Right lobe of liver (tissue), 6 donors: ENCODE measurements at places on chromosomes 3 and 15. TPM values are rescaled to one million over a fixed set of nuclear protein-coding genes. Genes with fewer than 3 reads are reported as not detected.
A peak's percentile ranks its signal among the peaks of the same experiment; 100 is the strongest.

DNA sequence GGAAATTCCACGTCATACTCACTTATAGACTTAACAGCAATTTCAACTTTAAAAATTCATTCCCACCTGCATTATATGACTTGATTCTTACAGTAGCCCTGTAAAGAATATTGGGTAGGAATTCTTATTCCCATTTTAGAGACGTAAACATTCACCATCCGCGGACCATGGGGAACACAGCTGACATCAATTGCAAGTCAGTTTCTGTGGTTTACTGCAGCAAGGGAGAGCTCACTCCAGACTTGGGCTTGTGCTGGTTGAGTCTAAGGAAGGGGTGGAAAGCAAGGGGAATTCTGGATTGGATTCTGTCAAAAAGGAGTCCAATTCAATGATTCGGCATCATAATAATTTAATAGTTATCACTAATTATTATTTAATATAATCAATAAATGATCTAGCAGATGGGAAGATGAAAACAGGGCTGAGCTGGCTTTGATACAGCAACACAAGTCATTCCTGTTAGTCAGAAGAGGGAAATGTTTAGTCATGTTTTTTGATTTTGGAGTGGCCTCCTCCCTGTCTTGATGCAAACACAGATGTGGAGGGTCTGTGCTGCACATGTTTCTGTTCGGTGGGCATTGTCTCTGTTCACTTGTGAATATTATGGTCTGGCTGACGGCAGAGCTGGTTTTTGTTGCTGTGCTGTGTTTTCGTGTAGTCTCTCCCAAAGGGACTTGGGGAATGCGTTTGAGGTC, 9.7 kb downstream of the LIPC start:
- DNase-seq: no peak

GRCh38 chr3:132368962-132369361, 48.3 kb upstream of the DNAJC13 start:
- DNase-seq: no peak

DNA sequence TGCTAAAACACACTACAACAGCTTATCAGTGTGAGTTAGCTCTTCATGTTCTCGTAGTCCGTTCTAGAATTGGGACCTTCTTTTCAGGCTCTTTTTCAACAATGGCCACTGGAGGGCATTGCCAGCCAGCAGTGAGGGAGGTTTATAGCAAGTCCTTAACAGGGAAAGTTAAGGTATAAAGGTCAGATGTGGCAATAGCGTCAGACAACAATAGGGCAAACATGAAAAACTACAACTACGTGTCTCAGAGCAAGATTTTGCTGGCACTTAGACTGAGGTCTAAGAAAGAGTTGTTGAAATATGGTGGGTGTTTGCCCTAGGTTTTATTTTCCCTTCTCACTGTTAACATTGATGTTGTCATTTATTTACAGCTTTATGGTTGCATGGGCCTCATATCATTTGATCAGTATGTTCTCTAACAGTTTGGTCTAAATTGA, 161.4 kb downstream of the GMNC start:
- DNase-seq: peak; percentile 46

- DNase-seq: no peak
Observed at GRCh38 chr3:160676547-160677303, at the start of gene ARL14. ARL14 (plus strand) TSS chr3:160677160; CDS start chr3:160677347, 187 bp downstream.

- DNase-seq: no peak
Observed at GRCh38 chr3:153173758-153174516, 11.9 kb downstream of the RAP2B start.

DNA sequence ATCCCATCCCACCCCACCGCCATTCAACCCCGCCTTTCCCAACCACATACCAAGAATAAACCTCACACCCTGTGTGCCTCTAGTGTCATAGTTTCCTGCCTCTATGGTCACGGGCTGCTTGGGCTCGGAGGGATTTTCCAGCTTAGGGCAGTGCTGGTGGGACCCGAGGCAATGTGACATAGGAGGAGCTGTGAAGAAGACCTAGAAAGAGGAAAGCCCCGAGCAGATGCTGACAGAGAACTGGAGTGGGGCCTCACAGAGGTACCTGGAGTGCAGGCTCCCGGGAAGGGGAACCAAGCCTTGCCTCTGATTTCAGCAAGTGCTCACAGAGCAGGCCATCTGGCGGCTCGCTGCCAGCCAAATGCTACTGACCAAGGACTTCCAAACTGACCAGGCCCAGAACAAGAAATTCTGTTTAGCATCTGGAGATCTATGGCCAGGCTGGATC, 27.5 kb downstream of the BHLHE40 start:
- DNase-seq: no peak

DNA sequence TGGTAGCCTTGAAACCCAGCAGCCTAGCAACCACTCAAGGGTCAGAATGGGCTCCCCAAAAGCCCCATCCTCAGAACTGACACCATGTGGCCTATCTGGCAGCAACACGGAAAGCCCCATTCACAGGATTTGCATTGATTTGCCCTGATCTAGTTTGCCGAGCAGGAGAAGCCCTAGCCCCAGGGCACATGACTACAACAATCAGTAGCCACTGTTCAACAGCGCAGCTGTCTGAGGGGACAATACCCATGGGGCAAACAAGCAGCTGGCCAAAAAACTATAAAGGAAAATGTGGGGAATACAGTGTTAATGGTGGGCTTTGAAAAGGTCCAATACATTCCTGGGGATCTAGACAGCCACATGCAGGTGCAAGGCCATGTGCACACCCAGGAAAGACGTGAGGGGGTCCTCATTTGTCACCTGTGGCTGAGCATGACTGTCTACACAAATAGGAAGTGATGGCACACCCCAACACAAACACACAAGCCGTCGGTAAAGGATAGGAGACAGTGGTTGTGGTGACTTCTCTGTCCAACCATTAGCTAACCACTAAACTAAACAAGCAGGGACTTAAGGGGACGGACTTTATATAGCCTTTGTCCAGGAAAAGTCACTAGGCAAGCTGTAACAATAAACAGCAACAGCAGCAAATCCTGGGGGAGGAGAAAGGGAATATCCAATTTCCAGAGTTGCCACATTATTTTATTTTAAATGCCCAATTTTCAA, 113.7 kb downstream of the LRIG1 start:
- DNase-seq: no peak

The SLC25A26 gene
- 12.5 TPM for total RNA-seq

The LRTM1 gene
- total RNA-seq: not detected

The DUOXA2 gene
- total RNA-seq: not detected

The IQCH gene
- 1.2 TPM for total RNA-seq

The A4GNT gene
- not detected for total RNA-seq

The ACP3 gene
- total RNA-seq: 0.12 TPM
